ENCODE measurements at places on chromosomes 13 and 19.
A peak's percentile ranks its signal among the peaks of the same experiment; 100 is the strongest.

GRCh38 chr19:494171-495080 lies 1.9 kb upstream of the MADCAM1 start:
- no peak for DNase-seq

DNA sequence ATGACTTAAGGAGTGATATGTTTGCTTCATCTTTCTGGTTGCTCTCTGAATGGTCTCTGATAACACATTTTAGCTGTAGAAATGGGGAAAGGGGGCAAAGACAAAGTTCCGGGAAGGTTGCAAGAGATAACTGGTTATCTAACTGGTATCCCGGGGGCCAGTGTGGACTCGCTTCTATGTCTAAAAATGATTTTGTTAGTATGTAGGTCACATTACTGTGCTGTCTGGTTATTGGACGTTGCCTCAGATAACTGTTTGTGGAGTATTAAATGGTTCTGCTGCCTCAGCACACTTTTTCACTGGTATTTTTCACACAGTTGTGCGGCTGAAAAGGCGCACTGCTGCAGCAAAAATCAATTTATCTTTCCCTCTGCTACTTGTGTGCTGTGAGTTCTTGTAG lies 63.0 kb upstream of the ZNF536 start:
- DNase-seq, result no peak

- no peak for DNase-seq
These were observed 692 bp downstream of the ZNF234 start for GRCh38 chr19:44142059-44142433.

DNA sequence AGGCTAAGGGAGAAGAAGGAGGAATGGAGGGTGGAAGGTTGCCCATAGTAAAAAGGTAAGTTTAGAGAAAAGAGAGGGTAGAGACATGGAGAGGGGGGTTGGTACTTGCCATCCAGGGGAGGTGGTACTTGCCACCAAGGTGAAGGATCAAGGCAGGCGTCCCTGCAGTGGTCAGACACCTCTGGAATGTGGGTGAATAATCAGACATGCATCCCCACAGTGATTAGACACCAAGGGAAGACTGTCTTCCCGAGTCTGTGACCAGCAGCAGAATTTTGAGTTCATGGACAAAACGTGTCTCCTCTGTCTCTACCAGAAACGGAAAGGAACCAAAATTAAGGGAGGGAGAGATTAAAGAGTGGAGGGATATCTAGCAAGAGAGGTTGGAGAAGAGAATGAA lies 27.1 kb upstream of the IGFL1 start:
- DNase-seq, result no peak

- DNase-seq, result no peak
These were observed 148.9 kb downstream of the ZNF737 start for GRCh38 chr19:20416661-20417060.

DNA sequence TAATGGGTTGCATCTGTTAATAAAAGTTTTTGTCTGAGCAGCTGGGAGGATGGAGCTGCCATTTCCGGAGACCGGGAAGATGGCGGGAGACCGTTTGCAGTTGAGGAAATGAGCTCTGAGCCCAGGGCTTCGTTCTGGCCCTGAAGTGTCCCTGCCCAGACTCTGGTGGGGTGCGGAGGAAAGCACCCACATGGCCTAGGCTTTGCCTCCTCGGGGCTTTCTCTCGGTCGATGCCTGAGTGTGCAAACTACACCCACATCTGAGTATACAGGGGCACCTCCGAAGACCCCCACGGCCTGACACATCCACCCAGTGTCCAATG lies 15.6 kb upstream of the NANOS3 start:
- DNase-seq, result no peak

- peak; percentile 57 for DNase-seq
These were observed 10.8 kb upstream of the PDCD5 start for GRCh38 chr19:32570081-32570785.

- DNase-seq, result peak; percentile 90
These were observed 47.3 kb upstream of the SHKBP1 start for GRCh38 chr19:40529093-40529954.

DNA sequence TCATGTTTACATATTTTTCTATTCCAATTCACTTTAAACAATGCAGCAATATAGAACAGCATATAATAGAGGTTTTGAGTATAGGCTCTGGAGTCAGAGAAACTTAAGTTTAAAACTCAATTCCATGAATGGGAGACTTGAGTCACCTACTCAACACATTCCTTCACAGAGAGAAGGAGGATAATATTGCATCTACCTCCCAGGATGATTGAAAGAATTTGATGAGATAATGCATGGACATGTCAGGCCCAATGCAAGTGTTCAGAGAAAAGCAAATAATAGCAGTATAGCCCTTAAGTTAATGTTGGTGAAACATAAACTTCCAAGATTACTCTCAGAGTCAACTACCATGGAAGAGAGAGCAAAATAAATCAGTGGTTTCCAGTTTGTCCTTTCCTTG lies 170.2 kb downstream of the DCLK1 start:
- DNase-seq, result no peak

DNA sequence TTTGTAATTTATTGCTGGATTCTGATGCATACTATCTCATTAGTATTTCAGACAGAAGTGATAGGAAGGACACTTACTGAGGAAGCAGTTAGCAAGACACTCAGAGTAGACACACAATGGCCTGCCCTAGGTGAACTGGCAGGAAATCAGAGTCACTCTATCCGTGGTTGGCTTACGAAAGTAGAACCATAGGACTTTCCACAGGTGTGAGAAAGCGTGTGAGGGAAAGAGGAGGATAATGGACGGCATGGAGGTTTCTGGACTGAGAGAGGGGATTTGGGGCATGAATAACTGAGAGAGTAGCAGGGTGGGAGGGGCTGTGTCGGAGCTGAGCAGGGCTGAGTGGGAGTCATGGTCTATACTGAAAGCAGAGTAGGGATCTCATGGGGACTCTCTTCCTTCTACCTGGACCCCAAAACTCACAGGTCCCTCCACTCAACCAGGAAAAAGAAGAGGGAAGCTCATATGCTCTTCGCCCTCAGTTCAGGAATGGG lies 18.7 kb upstream of the EID2 start:
- DNase-seq, result no peak

DNA sequence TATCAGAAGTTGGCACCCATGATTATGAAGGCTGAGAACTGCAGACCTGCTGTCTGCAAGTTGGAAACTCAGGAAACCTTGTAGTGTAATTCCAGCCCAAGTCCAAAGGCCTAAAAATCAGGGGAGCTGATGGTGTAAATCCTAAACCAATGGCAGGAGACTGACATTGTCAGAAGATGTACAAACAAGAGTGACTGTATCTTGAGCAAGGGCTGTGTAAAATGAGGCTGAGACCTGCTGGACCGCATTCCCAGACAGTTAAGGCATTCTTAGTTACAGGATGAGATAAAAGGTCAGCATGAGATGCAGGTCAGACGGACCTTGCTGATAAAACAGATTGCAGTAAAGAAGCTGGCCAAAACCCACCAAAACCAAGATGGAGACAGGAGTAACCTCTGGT lies 147.7 kb downstream of the COG6 start:
- DNase-seq, result no peak

DNA sequence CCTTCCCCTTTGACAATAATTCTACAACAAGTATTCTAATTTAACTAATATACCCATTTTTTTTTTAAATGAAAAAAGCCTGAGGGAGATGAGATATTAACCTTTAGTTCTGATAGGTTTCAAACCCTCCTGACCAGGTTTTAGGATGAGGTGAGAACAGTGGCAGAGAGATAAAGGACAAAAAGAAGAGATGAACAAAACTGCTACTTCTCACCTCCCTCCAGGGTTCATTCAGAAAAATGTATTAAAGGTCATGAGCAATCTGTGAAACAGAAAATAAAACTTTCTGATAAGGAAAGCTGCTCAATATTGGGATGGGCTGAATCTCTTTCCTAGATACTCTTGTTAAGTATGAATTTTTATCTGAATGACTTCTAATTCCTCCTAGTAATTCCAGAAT lies 24.1 kb downstream of the SERPINE3 start:
- DNase-seq, result no peak

DNA sequence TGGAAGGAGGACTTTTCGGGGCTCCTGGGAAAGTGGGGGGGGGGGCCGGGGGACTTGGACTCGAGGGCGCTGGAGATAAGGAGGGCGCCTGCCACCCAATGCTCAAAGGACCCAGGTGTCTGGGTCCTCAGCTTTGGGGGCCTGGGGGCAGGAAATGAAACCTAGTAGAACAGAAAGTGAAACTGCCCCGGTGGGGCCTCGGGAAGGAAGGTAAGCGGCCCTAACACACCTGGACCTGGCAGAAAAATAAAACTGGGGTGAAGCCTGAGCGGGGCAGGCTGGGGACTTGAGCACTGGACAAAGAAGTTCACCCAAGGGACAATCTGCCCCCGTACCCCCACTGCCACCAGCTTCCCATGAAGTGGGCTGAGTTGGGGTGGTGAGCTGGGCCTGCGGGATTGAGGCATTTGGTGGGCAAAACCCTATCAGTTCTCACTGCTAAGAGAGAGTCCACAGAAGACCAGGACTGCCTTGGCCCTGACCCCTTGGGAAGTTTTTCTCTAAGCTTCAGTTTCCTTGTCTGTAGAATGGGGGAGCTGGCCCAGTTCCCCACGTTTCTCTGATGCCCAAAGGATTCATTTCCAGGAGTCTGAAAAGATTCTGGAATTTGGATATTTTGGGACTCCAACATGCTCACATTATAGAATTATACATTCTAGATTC lies 2.3 kb downstream of the PRKD2 start:
- DNase-seq, result peak; percentile 78

- DNase-seq, result no peak
These were observed at the start of gene CXCL17 for GRCh38 chr19:42442833-42443232. CXCL17 (minus strand) TSS chr19:42442946; CDS start chr19:42442832, 114 bp downstream.

DNA sequence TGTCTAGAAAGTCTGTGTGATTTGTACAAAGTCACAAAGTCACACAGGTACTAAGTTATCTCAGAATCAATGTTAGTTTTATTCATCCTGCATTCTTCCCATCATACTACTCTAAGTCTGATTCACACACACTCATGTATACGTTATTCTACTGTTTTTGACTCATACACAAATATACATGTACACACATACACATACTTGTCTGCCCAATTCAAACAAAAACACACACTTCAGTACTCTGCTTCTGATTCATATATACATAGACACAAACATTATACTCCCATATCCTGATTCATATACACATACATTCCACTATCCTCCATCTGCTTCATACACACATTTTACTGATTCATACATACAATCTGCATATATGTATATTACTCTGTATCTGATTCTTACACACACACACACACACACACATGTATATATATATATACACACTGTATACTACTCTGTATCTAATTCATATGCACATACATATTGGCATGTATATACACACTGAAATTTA lies 69.3 kb downstream of the KLF12 start:
- DNase-seq, result no peak

DNA sequence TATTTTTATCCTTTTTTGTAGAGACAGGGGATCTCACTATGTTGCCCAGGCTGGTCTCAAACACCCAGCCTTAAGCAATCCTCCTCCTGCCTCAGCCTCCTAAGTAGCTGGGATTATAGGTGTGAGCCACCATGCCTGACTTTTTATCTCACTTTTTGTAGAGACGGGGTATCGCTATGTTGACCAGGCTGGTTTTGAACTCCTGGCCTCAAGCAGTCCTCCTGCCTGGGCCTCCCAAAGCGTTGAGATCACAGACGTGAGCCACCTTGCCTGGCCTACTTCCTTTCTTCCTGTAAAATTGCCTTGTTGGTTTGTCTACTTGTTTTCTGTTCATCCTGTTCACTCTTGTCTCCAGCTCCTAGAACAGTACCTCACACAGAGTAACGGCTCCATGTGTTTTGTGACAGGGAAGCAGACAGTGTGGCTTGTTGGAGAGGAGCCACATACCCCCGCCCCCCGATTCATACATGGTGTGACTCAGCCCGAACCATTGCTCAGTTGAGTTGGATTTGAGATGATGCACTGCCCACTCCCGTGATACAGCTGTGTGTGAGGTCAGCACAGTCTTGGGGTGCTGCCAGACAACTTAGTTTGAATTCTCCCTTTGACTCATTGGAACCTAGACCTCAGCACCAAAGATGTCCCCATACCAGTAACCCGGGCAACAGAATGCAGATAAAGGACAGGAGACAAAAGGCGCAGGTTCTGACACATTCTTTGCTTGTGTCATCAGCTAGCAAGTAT lies 34.2 kb downstream of the GPR42 start:
- peak; percentile 36 for DNase-seq

- DNase-seq, result no peak
These were observed 19.3 kb downstream of the RUBCNL start for GRCh38 chr13:46367617-46368327.

DNA sequence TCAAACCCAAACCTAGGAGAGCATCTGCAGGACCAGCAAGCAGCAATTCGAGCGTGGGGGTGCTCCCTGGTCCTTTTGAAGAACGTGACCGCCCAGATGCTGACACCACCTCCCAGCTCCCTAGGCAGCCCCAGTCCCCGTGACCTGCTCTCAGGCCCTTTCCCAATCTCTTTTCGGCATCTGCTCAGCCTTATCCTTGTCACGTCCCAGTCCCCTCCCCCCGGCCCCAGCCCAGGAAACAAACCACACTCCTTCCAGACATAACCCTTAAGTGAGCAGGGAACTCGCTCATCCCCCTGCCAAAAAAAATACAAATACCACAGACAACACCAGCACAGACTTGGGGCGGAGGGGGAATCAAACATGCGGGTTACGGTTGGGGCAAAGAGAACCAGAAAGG lies 3.3 kb downstream of the MLLT1 start:
- no peak for DNase-seq

DNA sequence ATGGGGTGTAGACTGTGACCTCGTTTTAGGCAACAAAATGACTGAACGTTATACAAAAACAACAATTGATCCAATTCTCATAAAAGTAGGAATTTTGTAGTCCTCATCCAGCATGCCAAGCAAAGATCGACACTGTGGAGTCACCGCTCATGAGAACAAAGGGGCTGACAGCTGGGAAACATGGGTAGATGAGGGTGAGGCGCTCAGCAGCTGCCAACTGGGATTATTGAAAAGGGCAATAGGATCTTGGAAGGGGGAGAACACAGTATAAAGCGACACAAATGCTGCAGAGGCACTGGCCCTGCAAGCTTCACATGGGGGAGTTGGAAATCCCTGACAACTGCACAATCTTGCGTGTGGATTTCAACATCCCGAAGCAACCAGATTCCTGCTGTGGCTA lies 5.4 kb upstream of the ZNF765 start:
- DNase-seq, result no peak

- DNase-seq, result no peak
These were observed 32.4 kb downstream of the GRIK5 start for GRCh38 chr19:42037649-42038048.

GRCh38 chr13:29383476-29383875 lies 212.0 kb downstream of the SLC7A1 start:
- no peak for DNase-seq

DNA sequence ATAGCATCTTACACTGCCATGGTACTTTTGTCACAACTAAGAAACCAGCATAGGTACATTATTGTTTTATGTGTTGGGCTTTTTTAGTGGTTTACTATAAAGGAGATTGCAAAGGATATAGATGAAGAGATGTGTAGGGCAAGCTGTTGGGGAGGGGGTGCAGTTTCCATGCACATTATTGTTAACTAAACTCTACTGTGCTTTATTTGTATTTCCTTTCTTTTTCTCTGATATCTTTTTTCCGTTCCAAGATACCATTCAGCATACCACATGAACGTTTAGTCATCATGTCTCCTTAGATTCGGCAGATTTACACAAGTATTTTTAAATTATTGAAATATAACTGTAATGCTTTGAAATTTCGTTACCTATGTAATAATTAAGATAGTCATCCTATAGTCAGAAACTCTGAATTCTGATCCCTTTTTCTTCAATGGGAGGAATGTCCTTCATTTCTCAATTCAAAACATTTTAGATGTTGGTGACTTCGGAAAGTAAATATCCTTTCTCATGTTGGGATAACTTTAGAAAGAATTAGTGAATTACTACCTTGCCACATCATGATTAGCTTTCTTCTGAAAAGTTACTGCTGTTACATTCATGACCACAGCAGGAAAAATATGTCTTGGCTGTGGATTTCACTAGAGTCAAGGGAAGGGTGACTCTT lies 82.8 kb downstream of the FRY start:
- DNase-seq, result no peak

Measured in activated CD4-positive, alpha-beta memory T cell treated with anti-CD3 and anti-CD28 coated beads, Interleukin-2, amount 10 ng/mL, durations not matched to agents 7 days and 5 days (primary cell).